ENCODE measurements at places on chromosomes 5 and 9.
A peak's percentile ranks its signal among the peaks of the same experiment; 100 is the strongest.

DNA sequence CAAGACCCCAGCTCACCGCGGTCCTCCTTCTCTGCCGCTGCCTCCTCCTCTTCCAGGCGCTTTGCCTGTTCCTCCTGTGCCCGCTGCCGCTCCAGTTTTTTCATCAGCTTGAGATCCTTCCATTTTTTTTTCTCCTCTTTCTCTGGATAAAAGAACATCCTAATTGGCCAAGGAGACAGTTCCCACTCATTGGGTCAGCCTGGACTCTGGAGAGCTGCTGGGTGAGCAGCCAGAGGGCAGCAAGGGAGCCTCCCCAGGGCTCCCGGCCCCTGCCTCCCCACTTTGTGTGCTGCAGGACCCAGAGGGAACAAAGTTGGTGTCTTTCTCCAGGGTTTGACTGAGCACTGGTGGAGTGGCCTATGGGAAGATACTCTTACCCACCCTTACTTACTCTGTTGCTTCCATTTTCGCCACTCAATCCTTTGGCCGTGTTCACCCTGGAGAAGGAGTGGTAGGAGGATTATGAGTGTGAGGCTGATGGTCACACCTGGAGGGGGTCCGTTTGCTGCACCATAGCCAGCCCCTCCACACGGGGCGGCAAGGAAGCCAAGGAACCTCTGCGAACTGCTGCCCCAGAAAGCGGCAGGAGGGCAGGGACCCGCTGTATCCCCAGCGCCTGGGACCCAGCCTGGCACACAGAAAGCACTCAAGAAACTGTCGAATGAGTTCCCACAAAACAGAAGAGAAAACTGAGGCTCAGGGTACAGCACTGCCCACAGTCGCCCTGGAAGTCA lies 708 bp downstream of the SPOUT1 start:
- no peak for DNase-seq

- no peak for DNase-seq
Measured at GRCh38 chr5:87002485-87002884, 265.2 kb upstream of the RASA1 start.

GRCh38 chr5:74035521-74035937 lies 409.5 kb downstream of the ARHGEF28 start:
- DNase-seq: peak; percentile 64

- no peak for DNase-seq
Measured at GRCh38 chr5:158895588-158895987, 204.1 kb downstream of the EBF1 start.

GRCh38 chr9:134366223-134367031 lies 40.2 kb downstream of the RXRA start:
- DNase-seq: peak; percentile 86

- DNase-seq: peak; percentile 56
Measured at GRCh38 chr5:38208782-38209378, 49.5 kb upstream of the EGFLAM start.

- no peak for DNase-seq
Measured at GRCh38 chr5:4413996-4414395, 726.1 kb upstream of the ADAMTS16 start.

DNA sequence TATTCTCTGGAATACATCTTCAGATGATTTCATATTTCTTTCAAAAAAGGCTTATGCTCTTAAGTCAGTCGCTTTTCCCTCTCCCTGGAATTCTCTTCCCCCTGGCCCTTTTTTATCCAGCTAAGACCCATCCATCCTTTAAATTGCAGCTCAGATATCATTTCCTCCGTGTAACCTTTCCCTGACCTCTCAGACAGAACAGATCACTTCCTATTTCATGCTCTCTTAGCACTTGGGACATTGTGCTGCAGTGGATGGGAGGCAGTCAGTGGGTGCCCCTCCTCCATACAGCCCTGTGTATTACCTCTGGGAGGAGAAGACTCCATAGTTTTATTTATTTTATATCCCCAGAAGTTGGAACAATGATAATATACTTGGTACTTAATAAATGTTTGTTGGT lies 423.4 kb downstream of the ISL1 start:
- no peak for DNase-seq

GRCh38 chr5:143964919-143965318 lies 153.0 kb downstream of the HMHB1 start:
- no peak for DNase-seq

GRCh38 chr5:103013933-103014552 lies 105.9 kb downstream of the GIN1 start:
- DNase-seq: no peak

DNA sequence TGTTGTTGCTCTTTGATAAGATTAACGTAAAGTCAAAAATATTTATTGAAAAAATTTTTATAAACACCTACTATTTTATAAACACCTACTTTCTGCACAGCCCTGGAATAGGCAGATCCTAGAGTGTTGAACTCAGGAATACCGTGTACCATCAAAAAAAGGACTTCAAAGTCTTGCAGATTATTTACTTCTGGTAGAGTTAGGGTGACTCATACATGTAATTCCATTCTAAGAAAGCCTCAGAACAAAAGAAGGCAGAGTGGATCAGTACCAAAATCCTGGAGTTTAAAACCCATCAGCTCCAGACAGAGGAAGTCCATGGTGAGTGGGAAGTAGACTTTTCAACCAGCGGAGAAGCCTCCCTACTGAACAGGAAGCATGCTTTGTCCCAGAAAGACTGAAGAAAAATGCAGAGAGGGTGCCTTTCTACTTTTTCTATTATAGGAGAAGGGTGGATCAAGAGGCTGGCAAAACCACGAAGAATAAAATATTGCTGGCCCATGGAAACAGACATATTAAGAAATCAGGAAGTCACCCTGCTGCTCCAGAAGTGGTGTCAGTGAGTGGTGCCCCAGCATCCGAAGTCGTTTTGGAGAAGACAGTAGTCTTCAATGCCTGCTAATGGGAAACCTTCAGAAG lies 45.1 kb upstream of the DAB2 start:
- DNase-seq: no peak

DNA sequence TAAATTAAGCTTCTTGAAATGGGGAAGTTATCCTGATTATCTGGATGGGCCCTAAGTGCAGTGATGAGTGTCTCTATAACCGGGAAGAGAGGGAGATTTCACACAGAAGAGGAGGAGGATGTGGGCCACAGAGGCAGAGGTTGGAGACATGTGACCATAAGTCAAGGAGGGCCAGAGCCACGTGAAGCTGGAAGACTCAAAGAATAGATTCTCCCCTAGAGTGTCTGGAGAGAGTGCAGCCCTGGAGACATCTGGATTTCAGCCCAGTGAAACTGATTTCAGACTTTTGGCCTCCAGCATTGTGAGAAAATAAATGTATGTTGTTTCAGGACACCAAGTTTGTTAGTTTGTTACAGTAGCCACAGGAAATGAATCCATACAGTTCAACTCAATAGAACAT lies 442.9 kb downstream of the NTRK2 start:
- no peak for DNase-seq

GRCh38 chr9:118640836-118641560 lies 728.2 kb downstream of the BRINP1 start:
- peak; percentile 46 for DNase-seq

GRCh38 chr9:98575379-98576346 lies 133.1 kb downstream of the GABBR2 start:
- peak; percentile 88 for DNase-seq

GRCh38 chr9:81848472-81848871 lies 79.8 kb upstream of the SPATA31D4 start:
- peak; percentile 39 for DNase-seq

- no peak for DNase-seq
Measured at GRCh38 chr5:167850911-167851310, 440.5 kb upstream of the WWC1 start.
